Mucosa of descending colon (tissue), 3 donors: ENCODE measurements at places on chromosomes 3 and 15. TPM values are rescaled to one million over a fixed set of nuclear protein-coding genes. Genes with fewer than 3 reads are reported as not detected.

The SLC9C1 gene
- 0.34 TPM for total RNA-seq

The FSIP1 gene
- total RNA-seq = 12.1 TPM

DNA sequence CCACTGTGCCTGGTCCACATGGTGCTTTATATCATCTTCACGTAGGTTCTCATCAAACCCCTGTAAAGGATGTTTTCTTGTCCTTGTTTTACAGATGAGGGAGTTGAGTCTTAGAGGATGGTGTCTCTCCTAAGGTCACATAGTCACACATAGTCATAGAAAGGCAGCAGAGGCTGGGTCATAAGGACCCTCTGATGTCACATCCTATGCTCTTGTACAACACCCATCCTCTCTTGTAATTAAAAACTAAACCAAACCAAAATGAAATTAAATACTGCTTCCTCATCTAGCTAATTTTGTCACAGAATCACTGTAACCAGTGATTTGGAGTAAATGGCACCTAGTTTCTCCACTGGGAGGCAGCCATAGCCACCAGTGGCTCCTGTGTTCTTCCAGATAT, 21.8 kb upstream of the ATP1B3 start:
- DNase-seq = no peak

The DLEC1 gene
- total RNA-seq = 1.7 TPM

- peak; percentile 82 for DNase-seq
These were observed 59.9 kb downstream of the ZNF621 start for GRCh38 chr3:40584625-40585189.

DNA sequence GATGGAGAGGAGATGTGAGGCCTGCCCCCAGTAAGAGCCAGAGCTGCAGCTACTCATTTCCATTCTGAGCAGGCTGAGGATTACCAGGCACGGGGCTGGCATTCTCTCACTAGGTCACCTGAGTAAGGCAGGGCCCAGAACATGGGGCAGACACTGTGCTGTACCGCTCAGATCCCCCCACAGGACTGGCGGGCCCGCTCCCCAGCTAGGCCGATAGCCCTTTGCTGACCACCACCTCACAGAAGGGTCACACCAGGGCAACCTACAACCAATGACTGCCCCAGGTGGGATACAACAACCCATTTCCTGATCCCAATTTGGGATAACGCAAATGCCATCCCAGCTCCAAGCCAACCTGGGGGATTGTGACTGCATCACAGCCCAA, 52.5 kb downstream of the OXNAD1 start:
- no peak for DNase-seq

The HCLS1 gene
- 8.8 TPM for total RNA-seq

GRCh38 chr15:100082761-100083402, 258.9 kb downstream of the ADAMTS17 start:
- DNase-seq = no peak

DNA sequence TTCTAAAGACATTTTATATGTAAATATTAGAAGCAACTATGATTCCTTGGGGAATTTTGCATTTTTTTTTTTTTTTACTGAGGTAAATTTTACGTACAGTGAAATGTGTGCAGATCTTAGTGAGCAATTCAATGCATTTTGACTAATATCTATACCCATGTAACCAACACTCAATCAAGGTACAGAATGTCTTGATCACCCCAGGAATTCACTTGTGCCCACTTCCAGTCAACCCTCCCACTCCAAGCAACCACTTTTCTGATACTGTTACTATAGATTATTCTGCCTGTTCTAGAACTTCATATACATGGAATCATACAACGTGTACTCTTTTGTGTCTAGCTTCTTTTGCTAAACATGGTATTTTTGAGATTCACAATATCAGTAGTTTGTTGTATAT, 45.1 kb upstream of the MGLL start:
- DNase-seq = no peak

DNA sequence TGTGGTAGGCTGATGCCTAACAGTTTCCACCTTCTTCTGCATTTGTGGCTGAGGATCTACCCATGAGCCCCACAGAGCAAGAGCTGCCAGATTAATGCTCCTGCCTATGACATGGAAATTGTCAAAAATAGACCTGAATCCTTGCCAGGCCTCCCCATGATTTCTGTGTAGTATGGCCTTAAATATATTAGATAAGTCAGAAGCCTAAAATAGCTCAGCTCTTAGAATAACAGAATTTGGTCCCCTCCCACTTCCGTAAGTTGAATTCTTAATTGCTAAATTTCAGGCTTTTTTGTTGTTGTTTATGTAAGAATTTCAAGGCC, 129.0 kb downstream of the SERPINI1 start:
- no peak for DNase-seq

DNA sequence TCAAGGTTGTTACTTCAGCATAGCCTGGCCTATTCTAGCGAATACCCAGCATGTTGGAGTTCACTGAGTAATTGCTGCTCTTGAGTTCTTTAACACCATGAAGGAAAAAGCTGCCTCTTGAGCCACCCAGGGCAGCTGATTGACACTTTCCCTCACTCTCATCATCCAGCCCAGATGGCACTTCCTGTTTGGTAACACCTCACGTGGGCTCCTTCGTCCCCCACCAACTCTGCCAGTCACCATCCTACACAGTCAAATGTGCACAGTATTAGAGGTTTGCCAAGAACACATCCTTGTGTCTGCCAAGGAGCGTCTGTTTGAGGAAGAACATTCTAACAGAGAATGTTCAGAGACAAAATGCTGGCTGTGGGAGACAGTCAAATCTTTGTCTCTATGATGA, 266.3 kb downstream of the RPLP1 start:
- DNase-seq = no peak

GRCh38 chr15:62378772-62379498, 213.8 kb upstream of the C2CD4B start:
- DNase-seq = no peak

DNA sequence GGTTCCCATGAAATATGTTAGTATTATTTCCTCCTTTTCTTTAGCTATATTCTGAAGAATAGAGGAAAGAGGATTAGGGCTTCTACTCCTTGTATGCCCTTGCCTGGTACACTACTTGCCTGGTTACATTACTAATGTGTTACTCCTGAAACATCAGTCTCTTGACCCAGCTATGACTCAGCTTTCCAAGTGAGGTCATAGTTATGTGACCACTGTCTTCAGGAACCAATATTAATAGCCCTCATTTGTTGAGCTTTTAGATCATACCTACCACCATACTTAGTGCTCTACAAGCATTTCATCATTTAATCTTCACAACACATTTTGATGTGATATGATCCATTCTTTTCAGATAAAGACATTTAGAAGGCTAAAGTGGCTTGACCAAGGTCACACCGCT, 60.3 kb downstream of the CMSS1 start:
- DNase-seq = no peak

The XCR1 gene
- 0.29 TPM for total RNA-seq

DNA sequence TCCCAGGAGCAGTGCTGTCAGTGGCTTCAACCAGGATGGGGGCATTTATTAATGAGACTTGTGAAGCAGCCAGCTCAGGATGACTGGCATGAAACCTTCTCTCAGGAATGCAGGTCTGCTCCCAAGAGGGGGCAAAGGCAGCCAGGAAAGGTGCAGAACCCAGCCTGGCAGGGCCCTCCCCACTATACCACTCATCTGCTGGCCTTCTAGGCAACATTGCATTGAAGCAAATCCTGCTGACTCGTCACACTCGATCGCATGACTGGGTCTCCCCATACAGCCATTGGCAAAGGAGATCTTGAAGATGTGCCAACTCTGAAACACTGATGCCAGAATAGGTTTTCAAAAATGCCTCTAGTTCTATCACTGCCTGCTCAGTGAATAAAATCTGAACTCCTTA, 65.7 kb upstream of the CMTM7 start:
- DNase-seq = no peak

DNA sequence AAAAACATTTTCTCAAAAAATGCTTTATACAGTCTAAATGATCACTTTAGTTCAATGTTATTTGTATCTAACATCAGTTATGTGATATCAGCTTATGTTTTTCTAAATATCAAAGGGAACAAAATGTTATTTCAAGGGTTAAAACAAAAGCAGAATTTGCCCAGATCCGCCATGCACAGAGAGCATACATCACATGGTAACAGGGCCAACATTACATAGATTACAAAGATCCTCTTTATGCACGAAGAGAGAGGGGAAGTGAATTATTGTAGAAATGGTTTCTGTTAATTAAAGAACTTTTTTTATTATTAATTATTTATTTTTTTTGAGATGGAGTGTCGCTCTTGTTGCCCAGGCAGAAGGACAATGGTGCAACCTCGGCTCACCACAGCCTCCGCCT, 100.8 kb upstream of the MME start:
- no peak for DNase-seq

DNA sequence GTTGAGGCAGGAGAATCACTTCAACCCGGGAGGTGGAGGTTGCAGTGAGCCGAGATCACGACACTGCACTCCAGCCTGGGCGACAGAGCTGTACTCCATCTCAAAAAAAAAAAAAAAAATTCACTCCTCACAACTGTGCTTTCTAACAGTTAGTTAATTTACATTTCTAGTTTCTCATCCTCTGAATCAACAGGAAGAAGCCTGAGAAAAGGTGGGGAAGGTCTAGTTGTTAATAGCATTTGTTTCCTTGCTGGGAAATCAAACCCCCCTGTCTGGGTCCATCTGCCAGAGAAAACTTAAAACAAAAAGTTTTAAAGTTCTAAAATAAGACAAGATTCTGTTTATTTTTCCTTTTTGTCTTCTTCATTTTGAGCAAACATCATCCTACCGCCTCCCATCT, 62.3 kb downstream of the TMEM39A start:
- DNase-seq = no peak

The FMN1 gene
- total RNA-seq = 65.1 TPM

- DNase-seq = no peak
These were observed 106.2 kb downstream of the DGKG start for GRCh38 chr3:186255703-186256331.

- no peak for DNase-seq
These were observed 10.3 kb downstream of the ACSBG1 start for GRCh38 chr15:78224023-78224411.

DNA sequence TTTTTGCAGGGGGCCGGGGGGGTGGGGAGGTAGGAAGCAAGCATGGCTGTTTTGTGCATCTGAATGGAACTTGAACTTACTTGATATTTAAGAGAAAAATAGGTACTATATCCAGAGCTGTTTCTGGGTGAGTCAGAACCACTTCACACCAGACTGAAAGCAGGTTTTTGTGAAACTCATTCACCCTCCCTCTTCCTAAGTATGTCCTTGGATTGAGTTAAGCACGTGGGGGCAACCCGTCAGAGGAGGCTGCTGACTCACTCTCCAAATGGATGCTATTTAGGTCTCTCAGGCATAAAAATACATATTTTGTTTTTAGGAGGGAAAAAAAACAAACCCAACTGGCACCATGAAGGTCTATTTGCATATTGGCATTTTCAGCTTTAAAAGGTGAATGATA, 270.3 kb downstream of the RYR3 start:
- DNase-seq = no peak

- DNase-seq = no peak
These were observed 51.5 kb upstream of the NANOGP8 start for GRCh38 chr15:35136321-35137189.

DNA sequence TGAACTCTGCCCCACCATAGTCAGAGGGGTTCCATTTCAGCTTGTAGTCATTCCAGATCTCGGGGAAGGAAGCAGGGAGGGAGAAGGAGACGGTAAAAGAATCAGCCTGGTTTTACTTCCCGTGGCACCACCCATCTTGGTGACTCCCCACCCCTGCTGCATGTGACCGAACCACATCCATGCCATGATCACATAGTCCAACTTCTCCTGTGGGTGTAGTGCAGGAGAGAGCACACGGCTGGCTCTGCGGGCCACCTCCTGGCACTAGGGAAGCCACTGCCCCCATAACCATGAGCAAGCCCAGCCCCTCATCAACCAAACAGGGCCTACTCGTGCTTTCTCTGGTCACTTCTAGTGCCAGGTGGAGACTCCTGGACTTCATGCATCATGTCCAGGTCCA, 3.7 kb downstream of the CHRNA3 start:
- no peak for DNase-seq

- DNase-seq = no peak
These were observed 71.4 kb upstream of the PLCL2 start for GRCh38 chr3:16813336-16813735.

GRCh38 chr15:64209680-64210334, 47.0 kb upstream of the PPIB start:
- no peak for DNase-seq

DNA sequence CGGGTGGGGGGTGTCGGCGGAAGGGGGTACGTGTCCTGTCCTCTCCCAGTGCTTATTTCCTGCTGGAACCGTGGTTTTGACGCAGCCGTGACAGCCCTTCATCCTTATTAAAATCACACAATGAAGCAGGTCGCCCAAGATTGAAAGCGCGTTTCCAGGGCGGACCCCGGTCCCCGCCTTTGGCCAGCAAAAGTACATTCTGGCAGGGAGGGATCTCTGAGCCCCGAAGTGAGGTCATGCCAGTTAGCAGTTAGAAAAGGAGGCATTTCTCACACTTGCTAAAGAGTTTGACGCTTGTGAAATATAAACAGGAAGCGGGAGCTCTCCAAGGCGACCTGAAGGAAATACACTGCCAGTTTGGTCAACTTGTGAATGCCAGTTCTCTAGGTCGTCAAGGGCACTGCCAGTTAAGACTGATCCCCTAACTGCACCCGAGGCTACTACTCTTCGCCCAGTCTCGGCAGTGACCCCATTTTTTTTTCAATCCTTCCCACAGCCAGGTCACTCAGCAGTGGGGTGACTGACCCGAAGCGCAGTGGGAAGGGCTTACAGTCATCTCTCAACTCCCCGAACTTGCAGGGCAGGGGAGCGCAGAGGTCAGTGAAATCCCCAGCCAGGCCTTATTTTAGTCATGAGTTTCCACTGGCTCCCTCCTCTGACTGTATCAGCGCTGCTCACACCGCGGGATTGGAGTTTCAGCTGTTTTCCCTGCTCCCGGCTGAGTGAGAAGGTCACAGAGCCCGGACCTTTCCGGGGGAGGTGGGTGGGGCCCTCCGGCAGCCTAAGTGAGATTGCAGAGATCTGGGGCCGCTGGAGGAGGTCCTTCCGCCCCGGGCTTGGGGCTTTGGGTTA, 2.0 kb upstream of the BHLHE40 start:
- peak; percentile 85 for DNase-seq

GRCh38 chr3:126180477-126181397, at the start of gene ALDH1L1:
Gene ALDH1L1, minus strand, starts transcription at chr3:126180586. Its CDS starts 19,607 bp downstream, at chr3:126160979.
- peak; percentile 67 for DNase-seq

The AMIGO3 gene
- not detected for total RNA-seq

GRCh38 chr15:27701956-27702355, 397.2 kb downstream of the OCA2 start:
- DNase-seq = no peak

GRCh38 chr3:130839813-130840212, 54.1 kb upstream of the ATP2C1 start:
- DNase-seq = peak; percentile 29

GRCh38 chr3:115834068-115834467, 210.8 kb downstream of the GAP43 start:
- DNase-seq = no peak

- no peak for DNase-seq
These were observed 187.7 kb downstream of the GREM1 start for GRCh38 chr15:32905481-32905880.

GRCh38 chr15:40879609-40880008, 5.6 kb upstream of the RHOV start:
- peak; percentile 64 for DNase-seq
